Suppressor macrophage treated with lipopolysaccharide for 4 hours (primary cell): ENCODE measurements at places on chromosomes 16 and 17.

DNA sequence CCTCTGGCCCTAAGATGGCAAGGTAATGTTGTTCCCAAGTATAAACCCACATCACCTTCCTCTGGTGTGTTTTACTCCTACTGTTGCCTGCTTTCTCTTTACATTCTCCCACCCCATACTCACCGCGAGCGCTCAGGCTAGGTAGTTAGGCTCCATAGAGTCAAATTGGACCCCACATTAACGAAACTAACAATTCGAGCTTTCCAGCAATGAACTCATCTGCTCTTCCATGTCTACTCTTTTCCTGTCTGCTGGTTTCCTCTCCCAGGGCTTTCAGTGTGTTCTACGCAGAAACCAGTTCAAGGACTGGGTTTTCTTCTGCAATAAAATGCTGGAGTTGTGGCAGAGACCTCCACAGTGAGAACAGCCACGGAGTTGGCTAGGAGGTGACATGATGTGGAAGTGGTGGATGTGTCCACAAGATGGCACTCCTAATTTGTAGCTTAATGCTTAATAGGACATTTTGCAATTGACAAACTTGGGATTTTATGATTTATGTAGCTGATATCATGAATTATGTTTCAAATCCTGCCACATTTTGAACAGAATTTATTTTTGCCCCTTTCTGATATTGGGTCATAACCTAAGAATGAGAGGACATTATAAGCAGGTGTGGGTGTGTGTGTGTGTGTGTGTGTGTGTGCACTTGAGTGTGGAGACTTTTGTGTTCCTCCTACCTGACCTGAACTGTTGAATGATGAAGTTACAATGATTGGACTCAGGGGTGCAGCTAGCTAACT is 2.2 kb upstream of the UQCRC2 start:
- peak; percentile 44 for DNase-seq

- no peak for DNase-seq
Observed at GRCh38 chr16:19173649-19174383, 5.8 kb downstream of the SYT17 start.

- no peak for DNase-seq
Observed at GRCh38 chr16:80947708-80948625, 58.7 kb downstream of the CMC2 start.

DNA sequence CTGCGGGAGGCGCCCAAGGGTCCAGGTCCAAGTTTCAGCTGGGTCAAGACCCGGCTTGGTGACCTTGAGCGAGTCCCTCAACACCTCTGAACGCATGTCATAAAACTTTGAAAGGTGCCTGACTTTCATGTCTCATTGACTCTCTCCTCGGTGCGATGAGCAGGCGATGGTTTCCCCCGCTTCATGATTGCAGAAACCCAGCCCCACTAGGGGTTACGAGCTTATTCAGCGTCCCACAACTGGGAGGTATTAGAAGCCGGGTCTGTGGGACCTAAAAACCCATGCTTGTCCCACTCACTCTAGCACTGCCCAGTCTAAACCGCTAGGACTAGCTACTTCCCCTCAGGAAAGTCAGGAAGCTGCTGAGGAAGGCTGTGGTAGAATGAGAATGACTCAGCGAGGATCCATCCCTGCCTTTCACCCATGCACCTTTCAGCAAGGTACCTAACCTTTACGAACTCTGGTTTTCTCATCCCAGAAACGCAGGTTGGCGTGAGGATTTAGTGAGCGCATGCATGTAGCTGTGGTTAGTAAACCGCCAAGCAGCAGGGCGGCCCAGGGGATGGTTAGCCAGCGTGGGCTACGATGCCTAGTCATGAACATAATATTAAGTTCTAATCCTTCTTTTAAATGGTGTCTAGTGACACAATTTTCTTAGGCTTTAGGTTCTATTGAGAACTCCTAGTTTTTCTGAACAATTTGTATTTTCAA is 26.2 kb upstream of the RFFL start:
- peak; percentile 59 for DNase-seq

GRCh38 chr17:32020943-32021614 is 13.9 kb downstream of the LRRC37B start:
- DNase-seq, result no peak

DNA sequence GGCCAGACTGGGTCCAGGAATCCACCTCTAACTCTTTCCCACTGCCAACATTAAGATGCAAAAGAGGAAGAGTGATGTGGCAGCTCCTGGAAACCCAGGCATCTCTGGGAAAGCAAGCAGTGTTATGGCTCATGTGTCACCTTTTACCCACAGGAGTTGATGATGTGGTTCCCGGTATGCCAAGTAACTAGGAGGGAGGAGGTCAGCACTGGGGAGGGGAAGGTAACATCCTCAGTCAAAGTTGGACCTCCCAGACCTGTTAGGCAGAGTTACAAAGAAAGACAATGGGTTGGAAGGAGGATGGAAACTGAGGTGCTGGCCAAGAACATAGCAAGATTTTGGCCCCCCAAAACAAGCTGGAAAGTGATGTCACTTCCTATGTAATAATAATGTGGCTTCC is 11.4 kb downstream of the KRABD2 start:
- no peak for DNase-seq

DNA sequence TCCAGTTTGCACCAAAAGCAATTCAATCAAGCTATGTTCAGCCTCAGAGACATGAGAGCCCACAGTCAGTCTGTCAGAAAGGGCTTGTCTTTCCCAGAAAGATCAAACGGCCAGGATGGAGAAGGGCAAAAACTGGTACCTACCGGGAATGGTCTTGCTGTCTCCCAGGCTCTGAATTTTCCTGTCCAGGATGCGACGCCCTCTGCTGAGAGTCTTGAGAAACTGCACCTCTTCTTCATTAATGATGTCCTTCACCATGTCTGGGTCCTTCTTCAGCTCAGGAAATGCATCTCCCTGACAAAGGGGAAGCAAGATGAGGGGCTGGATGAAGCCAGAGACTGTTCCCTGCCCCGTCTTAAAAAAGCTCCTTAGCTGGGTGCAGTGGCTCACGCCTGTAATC is 15.8 kb upstream of the EXOSC6 start:
- DNase-seq, result peak; percentile 56

DNA sequence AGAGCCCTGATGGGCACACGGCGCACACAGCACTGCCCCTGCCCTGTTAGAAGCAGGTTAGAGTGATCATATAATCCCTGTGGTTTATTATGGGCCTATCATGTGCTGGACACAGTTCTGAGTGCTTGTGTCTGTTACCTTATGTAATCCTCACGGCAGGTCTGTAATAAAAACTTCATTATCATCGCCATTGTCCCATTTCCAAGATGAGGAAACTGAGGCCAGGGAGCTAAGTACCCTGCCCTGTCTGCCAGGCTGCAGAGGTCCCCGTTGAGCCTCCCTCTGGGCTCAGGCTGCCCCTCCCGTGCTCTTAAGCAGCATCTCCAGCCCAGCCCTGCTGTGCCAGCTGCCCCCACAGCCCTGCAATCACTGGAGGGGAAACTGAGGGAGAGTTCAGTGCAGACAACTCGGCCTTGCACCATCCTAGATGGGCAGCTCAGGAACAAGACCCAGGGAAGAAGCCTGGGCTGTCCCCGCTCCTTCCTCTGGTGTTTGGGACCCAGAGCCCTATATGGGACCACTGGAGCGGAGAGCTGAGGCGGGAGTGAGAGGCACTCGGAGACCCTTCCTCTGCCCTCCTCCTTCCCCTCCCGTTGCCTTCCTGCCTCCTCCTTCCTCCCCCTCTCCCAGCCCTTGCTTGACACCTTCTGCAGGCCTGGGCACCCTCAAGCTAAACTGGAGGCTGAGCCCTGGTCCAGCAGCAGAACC is 42.0 kb downstream of the WNT3 start:
- no peak for DNase-seq

- DNase-seq, result peak; percentile 78
Observed at GRCh38 chr16:57276596-57276995, 7.9 kb downstream of the PLLP start.

- no peak for DNase-seq
Observed at GRCh38 chr17:51933647-51934046, 224.9 kb downstream of the CA10 start.

GRCh38 chr17:71342737-71343136 is 778.1 kb upstream of the SOX9 start:
- no peak for DNase-seq

- DNase-seq, result peak; percentile 52
Observed at GRCh38 chr17:13635951-13636350, 34.2 kb upstream of the HS3ST3A1 start.

DNA sequence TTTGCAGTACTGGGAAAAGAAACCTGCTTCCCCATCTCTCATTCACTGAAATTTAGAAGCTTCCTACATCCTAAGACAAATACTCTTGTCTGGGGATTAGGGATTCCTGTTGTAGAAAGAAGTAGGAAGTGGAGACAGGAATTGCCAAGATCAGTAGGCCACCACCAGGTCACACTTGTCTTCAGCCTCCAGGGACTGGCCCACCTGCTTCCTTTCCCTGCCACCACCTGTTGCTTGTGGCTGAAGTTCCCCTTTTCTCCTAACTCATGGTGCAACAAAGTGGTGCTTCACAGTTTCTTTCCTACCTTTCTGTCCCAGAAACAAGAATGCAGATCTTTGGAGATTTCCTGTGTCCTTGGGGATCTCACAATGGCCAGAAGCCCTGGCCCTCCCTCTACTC is 82.4 kb downstream of the WNT3 start:
- DNase-seq, result no peak
